Tibial artery (tissue), 4 donors: ENCODE measurements at places on chromosomes 12 and 14.

DNA sequence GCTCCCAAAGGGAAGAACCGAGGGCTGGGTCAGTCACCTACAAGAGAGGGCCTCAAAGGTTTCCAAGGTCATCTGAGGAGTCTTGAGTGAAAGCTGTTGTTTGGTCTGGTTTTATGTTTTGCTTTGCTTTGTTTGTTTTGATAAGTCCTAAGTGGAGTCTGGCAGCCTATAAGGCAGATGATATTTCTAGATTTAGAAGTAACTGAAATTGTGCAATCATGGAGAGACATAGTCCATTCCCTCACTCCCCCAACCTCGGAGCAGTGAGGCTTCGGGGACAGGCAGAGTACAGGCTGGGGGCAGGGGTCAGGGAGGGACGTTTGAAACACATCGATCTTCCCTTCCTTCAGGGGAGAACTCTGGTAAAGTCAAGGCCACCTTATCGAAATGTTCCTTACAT lies 42.3 kb downstream of the TTC9 start:
- no peak for DNase-seq

DNA sequence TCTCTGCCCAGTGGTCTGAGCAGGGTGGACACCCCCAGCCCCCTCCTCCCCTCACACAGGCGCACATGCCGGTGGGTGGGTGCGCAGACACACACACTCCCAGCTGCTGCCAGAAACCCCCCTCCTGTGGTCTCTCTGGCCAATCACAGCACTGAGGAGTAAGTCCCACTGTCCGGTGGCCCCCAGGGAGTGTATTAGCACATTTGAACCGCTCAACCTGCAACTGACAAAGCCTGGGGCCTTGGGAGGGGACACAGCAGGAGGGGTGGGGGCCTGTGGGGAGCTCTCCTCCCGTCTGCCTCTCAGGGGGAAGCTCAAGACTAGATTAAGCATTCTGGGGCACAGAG lies 11.7 kb downstream of the FIGNL2 start:
- DNase-seq = no peak

DNA sequence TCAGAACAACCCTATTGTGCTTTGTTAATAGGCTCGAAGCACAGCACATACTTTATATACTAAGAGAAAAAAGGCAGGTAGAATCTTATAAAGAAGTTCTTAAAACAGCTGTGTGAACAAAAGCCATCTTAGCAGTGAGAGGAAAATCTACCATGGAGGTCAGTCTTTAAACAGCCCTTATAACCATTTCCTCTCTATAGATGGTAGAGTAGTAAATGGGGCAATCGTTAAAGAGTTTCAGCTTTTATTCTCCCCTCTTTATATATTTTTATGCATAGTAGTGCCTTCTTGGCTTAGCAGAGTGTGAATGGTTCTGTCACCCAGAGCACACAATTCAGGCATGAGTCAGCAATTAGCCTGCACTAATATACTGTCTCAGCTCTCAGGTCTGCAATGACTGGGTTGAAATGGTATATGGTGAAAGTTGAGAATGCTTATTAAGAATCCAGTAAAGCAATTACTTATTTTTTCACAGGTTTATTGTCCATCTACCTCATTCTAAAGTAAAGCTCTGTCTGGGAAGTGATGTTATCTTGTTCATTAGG lies 305.0 kb downstream of the NELL2 start:
- no peak for DNase-seq

DNA sequence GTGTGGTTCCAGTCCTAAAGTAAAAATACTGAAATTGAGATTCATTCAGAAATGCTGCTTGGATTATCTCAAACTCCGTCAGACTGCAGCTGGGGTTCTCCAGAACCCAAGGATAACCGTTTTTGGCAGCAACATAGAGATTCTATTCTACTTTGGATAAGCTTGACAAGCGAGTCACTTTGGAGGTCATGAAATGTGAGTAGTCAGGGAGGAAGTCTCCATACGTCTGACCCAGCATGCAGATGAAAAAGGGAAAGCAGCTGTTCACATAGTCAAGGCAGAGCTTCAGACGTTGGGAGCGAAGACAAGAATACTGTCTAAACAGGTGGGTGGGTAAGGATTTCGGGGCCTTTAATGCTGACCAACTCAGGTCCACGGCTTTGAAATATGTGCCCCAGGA lies 14.9 kb upstream of the HSP90B1 start:
- DNase-seq = no peak

DNA sequence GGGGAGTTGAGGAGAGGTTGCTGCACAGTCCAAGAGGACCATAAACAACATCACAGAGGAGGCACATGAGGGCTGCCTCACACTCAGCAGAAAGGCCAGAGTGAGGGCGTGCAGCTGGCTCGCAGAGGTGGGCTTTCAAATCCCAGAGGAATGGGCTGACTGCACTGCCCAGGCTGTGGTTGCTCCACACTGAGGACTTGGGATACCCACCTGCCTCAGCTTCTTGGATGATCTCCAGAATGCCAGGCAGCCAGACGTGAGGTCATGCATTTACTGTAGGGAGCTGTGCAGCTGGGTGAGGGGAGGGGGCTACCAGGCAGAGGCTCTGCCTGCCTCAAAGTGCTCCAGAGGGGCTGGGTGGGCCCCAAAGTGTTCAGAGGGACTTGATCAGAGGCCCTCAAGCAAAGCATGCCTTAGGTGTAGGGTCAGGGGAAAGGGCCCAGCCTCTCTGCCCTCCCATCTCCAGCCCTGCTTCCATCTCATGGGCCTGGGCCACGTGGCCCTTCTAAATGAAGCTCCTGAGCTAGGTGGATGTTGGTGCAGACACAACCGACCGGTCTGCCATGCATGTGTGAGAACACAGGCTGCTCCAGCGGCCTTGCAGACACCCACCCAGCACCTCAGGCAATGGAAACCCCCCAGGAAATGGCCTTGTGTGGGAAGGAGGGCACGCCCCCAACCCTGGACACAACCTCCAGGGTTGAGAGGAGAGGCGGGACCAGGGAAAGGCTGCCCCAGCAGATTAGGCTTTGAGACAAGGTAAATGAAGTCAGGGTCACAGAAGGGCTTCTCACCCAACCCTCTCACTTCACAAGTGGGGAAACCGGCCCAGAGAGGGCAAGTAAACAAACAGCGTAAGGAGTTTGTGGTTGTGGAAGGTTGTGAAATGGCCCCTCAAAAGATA lies 90.8 kb downstream of the NTF3 start:
- DNase-seq = no peak

- DNase-seq = no peak
Observed at GRCh38 chr12:2540535-2540941, 254.2 kb upstream of the FKBP4 start.

- DNase-seq = no peak
Observed at GRCh38 chr12:1170411-1170810, 179.4 kb downstream of the ERC1 start.

DNA sequence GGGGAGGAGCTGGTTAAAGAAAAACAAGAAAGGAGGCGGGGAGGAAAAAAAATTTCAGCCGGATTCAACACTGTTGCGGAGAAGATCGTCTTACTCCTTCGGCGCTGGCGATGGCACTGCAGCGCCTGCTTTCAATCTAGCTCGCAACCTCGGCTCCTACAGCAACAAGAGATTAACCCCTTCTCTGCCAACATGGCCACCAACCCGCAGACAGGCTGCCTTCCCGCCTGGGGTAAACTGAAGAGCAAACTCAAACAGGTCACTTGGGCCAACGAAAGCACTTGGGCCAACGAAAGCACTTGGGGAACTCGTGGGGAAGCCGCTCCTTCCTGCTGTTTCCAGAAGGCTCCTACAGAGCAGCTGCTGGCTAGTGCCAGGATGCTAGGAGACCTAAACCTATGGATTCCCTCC lies 73.7 kb downstream of the CIT start:
- no peak for DNase-seq

DNA sequence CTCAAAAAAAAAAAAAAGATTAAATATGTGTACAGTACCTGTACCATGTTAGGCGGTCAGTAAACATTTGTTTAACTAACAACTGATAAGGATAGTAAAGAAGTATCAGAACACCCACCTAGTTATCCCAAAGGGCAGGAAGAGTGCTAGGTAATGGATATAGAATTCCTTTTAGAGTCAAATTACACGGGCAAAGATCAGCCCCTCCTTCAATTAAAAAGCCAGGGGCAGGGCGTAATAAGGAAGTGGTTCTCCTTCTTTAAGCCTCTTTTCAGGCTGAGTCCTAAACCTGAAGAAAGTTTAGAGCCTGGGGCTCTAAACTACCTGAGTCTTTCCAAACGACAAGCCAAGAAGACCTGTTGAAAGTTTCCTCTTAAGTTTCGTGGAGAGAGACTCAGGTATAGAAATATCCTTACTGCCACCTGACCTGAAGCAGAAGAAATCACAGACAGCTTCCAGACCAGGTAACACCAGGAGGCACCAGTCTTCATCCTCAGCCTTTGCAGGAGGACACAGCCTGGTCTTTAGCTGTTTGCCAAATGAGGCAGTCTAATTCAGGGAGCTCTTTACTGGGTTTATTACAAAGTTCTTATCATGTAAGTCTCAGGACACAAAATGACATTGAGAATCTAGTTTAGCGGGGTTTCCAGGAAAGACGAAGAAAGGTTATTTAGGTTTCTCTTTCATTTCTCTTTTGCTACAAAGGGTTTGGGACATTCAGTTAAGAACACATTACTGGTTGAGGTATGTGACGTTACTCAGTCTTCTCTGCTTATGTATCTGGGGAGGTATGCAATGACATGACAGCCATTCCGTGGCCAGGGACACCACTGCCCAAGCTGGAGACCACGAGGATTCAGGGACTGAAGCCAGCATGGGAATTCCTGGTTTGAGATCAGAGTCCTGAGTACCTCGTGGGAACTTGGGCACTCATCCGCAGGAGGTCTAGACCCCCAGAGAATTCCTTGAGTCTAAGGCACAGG lies at the start of gene BCL2L14:
Gene BCL2L14 (plus strand): TSS at position 266 of the 983 bp plus-strand sequence. CDS start 8,367 bp downstream, outside the sequence.
- no peak for DNase-seq

- peak; percentile 73 for DNase-seq
Observed at GRCh38 chr14:104579507-104579906, at the start of gene C14orf180. TSS of gene C14orf180 (plus strand) at chr14:104579764. CDS start at chr14:104586431, 6,667 bp downstream.

- no peak for DNase-seq
Observed at GRCh38 chr14:56821177-56821576, 10.9 kb upstream of the OTX2 start.

DNA sequence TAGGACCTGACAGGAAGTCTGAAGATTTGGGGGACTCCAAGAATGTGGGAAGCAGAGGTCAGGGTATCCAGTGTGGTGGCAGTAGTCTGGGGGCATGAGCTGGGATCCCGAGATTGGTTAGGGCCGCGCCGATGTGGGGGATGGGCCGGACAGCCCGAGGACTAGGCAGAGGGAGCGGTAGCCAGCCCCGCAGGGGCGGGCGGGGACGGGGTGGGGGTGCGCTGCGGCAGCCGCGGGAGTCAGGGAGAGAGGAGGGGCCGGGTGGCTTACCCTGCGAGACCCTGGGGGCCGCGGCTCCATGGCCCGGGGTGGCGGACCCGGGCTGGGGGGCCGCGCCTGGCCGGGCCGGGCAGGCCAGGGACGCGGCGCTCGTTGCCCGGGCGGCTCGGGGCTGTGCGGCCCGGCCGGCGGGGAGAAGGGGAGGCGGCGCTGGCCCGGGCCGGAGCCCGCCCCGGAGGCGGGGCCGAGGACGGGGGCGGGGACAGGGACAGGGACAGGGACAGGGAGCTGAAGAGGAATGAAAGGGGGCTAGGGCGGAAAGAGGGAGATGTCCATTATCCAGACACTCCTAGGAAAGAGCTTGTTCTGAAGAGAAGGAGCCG lies 5.6 kb downstream of the ZNF385A start:
- no peak for DNase-seq

- no peak for DNase-seq
Observed at GRCh38 chr12:740921-741320, 11.5 kb upstream of the WNK1 start.

DNA sequence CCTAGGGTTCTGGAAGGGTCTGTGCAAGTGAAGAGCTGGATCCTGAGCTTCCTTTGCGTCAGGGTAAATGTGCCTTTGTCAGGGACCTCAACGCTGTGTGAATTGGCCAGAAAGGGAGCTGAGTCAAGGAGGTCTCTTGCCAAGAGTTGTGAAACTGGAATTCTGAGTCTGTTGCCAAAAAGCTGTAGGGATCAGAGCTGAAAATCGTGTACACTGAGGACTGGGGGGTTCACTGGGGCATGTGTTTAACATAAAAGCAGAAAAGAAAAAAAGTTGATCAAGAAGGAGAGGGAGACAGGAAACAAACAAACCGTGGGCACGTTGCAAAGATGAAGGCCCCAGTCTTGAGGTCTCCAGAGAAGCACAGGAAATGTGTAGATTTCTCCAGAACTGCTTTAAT lies 1081.5 kb downstream of the VRK1 start:
- DNase-seq = peak; percentile 34

- no peak for DNase-seq
Observed at GRCh38 chr12:3405821-3406220, 85.2 kb upstream of the PRMT8 start.

DNA sequence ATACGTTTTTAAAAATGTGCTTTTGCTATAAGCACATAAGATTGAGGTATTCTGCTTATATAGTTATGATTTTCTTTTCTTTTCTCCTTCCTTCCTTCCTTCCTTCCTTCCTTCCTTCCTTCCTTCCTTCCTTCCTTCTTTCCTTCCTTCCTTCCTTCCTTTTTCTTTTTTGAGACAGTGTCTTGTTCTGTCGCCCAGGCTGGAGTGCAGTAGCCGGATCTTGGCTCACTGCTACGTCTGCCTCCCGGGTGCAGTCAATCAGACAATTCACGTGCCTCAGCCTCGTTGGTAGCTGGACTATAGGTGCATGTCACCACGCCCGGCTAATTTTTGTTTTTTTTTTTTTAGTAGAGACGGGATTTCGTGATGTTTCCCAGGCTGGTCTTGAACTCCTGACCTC lies 5.8 kb downstream of the CFAP54 start:
- no peak for DNase-seq

DNA sequence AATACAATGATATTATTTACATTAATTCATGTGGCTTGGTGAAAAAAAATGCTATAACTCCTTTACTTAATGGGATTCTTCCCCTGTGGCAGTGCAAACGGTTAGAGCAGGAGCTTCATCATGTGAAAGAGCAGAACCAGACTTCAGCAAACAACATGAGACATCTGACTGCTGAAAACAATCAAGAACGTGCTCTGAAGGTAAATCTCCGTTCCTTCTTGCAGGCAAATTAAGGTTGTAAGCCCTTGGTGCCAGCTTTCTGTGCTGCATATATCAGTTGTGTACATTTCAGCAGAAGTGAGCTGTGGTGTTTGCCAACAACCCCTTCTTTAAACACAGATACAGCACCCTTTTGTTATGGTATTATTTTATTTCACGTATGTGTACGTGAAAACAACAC lies 171.7 kb downstream of the MIPOL1 start:
- DNase-seq = no peak

- DNase-seq = no peak
Observed at GRCh38 chr12:65827827-65828231, 3.5 kb downstream of the HMGA2 start.

DNA sequence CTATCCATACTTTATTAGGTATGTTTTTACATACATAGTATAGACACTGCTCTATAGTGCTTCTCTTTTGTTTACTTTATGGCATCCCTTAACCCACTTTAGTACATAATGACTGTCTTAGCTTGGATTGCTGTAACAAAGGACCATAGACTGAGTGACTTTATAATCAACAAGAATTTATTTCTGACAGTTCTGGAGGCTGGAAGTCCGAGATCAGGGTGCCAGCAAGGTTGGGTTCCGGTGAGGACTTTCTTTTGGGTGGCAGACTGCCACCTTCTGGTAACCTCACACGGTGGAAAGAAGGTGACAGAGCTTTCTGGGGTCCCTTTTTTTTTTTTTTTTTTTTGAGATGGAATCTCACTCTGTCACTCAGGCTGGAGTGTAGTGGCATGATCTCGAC lies 48.6 kb upstream of the PPM1H start:
- no peak for DNase-seq
